ENCODE measurements at places on chromosomes 16 and 17. TPM values are rescaled to one million over a fixed set of nuclear protein-coding genes. Genes with fewer than 3 reads are reported as not detected.

DNA sequence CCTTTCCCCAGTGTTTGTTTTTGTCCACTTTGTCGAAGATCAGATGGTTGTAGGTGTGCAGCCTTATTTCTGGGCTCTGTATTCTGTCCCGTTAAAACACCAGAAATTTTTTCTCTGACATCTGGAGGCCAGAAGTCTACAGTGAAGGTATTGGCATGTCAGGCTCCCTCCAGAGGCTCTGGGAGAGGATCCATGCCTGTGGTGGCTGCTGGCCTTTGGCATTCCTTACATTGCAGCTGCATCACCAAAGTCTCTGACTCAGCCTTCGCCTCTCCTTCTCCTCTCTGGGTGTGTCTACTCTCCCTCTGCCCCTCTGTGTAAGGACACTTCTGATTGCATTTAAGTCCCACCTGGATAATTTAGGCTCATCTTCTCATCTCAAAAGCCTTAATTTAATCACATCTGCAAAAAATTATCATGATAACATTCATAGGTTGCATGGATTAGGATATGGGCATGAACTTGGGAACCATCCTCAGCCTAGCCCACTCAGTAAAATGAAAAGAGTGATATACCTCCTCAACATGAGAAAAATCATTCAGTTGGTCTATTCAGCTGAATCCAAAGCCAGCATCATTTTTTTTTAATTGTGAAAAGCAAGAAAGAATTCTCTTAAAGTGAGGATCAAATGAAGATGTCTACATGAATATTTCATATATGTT is 78.0 kb downstream of the MAP2K6 start:
- peak; percentile 22 for DNase-seq

GRCh38 chr17:76781056-76781982 is 43.4 kb downstream of the MFSD11 start:
- DNase-seq = no peak

DNA sequence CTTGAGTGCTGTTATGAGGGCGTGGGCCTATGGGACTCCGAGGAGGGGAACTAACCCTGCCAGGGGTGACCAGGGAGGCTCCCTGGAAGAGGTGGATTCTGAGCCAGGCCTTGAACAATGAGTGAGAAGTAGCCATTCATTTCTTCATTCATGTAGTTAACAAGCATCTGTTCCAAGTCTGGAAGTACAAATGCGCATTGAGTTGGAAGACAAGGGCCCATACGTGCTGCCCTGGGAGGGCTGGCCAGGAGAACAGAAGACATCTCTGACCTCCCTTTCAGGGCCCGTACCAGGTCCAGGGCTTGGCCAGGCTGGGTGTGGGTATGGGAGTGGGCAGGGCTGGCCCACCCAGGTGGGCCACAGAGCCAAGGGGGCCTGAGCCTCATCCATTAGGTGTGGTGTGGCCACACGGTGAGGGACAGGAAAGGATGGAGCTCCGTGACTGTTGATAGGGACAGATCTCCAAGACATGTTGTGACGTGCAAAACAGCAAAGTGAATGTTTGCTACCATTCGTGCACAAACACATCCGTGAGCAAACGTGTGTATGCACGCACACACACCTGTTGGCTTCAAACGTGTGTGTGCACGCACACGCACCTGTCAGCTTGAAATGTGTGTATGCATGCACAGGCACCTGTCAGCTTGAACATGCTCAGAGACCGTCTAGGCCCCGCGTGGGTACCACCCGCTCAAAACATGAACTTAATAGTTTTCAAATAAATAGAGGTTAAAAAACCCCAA is 46.8 kb downstream of the ZDHHC7 start:
- no peak for DNase-seq

GRCh38 chr17:57784226-57784895 is 39.3 kb upstream of the CCDC182 start:
- DNase-seq = no peak

The AXIN2 gene
- 3.3 TPM for total RNA-seq

- DNase-seq = no peak
Observed at GRCh38 chr16:48558371-48558841, 51.6 kb downstream of the N4BP1 start.

GRCh38 chr17:19672009-19672750 is 23.6 kb downstream of the ALDH3A2 start:
- DNase-seq = peak; percentile 24

DNA sequence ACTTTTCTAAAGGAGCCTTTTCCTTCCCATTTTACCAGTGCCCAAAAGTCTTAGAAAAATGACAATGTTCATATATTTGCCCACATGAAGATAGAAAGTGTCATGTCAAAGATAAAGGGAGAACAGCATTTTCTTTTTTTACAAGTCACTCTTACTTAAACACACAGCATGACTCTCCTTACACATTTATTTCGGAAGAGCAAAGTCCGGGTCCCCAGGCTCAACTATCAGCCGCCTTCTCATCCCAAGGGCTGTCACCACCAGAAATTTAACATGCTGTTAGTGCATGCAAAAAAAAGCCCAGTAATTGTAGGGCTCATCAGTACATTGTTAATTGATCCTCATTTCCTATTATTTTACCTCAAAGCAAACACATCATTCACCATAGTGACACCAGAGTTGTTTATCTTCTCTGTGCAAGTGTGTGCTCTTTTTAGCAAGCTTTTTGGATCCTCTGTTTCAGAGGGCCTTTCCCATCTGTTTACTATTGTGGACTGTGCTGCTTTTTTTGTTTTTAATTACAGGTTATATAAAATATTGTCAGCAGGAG is 560.3 kb downstream of the WWOX start:
- no peak for DNase-seq

The AFMID gene
- total RNA-seq = 9.7 TPM

DNA sequence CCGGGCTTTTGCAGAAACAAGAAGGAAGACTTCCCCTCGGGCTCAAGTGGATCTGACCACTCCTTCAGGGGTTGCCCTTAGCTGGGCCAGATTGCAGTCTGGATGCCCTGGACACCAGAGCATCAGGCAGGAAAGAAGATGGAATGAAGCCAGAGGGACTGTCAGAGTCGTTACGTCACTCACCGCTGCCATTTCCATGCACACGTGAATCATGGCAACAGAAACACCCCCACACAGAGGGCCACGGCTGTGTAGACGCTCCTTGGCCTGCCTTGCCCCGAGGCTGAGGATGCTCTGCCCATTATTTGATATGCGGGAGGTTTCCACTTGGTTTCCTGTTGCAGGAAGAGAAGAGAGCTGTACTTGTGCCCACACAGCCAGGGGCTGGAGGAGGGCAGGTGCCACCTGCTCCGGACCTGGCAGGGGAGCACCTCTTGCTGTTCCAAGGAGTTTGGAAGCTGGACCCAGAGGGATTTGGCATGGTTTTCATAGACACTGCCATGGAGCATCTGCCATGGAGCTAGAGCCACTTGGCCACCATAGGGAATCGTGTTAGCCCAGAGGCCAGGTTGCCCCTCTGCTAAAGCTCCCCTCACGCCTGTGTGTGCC is 29.4 kb downstream of the RBFOX3 start:
- peak; percentile 50 for DNase-seq

The FSCN2 gene
- total RNA-seq = not detected

DNA sequence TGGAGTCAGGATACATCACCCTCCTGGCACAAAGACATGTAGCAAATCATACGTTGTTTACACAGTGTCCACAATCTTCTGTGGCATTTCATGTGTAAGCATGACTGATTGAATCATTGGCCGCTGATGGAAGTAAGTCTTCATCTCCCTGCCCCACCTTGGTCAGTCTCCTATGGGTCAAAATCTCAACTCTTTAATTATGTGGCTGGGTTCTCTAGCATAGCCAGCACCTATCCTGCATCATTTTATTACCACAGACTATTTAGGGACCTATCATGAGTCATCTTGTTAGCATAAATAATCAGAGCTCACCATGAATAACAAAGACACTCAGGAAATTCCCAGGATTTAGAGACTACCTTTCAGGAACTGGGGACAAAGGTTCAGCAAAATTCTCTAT is 15.9 kb downstream of the TANC2 start:
- DNase-seq = peak; percentile 86

DNA sequence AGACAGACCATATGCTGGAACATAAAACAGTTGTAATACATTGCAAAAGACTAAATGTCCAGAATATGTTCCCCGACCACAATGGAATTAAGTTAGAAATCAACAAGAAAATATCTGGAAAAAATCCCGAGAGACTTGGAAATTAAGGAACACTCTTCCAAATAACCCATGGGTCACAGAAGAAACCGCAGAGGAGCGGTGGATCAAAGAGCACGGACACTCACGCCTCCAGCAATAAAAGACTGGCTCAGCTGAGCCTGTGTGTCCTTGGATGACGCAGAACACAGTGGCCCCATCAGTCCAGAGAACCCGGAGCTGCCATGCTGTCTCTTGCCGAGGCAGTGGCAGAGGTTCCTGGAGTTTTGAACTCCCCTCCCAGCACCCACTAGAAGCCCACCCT is 30.9 kb upstream of the FOXF1 start:
- peak; percentile 78 for DNase-seq

- DNase-seq = no peak
Observed at GRCh38 chr17:58326609-58327362, 1.8 kb downstream of the TSPOAP1 start.

The BAIAP3 gene
- total RNA-seq = not detected

DNA sequence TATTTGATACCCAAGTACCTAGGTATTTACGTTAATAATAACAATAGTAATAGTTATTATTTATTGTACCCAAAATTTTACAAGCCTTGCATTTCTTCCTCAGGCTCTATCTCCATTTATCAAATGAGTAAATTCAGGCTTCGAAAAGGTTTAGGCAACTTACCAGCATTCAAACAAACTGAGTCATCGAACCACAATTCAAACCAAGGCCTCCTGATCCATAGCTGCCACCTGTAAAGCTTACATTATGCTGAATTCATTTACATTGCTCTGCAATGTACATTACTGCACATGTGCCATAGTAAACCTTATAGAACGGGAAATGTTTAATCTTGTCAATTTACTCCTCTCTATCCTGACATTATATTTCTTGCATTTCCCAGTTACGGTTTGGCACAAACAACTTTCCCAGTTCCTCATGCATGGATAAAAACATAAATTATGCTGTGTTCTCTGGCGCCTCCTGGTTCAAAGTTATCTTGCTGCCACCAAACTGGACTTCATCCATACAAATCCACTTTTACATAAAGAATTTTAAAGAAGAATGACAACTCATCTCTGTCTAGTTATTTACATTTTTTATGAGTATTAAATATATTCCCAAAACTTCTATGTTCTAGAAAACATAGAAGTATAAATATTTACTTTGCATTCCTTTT is 360.6 kb upstream of the SOX9 start:
- DNase-seq = peak; percentile 66

The SLC38A8 gene
- total RNA-seq = not detected

- peak; percentile 88 for DNase-seq
Observed at GRCh38 chr16:1003391-1004347, 22.1 kb downstream of the SOX8 start.

DNA sequence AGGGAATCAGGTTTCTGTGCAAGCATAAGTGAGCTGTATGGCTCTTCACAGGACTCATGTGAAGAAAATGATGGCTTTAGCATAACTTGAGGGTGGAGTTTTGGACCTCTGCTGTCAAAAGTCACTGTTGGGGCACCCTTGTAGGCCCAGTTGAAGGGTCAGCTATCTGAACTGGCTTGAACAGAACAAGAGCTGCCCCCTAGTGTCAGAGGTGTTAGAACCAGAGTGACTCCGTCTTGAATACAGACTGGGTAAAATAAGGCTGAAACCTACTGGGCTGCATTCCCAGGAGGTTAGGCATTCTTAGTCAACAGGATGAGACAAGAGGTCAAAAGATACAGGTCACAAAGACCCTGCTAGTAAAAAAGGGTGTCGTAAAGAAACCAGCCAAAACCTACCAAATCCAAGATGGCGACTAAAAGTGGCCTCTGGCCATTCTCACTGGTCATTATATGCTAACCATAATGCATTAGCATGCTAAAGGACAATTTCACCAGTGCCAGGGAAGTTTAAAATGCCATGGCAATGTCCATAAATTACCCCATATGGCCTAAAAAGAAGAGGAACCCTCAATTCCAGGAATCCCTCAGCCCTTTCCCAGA is 484.0 kb upstream of the ERCC4 start:
- DNase-seq = peak; percentile 47

- DNase-seq = peak; percentile 74
Observed at GRCh38 chr17:794876-795275, 12.7 kb downstream of the MRM3 start.

The GPR179 gene
- total RNA-seq = not detected

GRCh38 chr17:74368341-74369081 is 1.2 kb downstream of the GPR142 start:
- peak; percentile 57 for DNase-seq

The TNFRSF13B gene
- total RNA-seq = not detected

The ADORA2B gene
- 20.8 TPM for total RNA-seq

DNA sequence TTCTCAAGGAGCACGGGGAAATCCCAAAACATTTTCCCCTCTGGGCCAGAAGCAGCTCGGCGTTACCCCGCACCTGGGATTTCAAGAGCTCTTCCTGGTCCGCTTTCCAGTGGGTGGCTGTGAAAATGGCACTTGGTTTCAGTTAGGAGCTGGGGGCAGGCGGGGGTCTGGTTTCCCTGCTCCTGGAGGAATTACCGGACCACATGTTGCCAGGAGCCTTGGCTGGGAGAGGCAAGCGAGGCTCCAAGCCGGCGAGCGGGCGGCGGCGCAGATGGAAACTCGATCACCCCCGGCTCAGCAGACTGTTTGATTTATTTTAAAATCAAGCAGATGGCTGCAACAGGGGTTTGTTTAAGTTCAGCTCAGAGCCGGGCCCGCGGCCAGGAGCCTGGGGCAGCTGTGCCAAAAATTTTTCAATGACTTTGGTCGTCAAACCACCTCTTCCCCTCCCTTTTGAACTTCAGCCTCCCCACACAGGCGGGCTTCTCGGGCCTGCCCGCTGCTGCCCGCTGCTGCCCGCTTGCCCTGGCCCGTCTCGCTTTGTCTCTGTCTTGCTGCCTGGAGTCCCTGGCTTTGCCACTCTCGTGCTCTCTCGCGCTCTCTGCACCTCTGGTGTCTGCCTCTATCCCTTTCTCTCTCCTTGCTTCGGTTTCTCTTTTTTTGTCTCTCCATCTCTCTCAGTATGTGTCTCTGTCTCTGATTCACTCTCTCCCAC is 108.0 kb upstream of the CIBAR2 start:
- peak; percentile 83 for DNase-seq

DNA sequence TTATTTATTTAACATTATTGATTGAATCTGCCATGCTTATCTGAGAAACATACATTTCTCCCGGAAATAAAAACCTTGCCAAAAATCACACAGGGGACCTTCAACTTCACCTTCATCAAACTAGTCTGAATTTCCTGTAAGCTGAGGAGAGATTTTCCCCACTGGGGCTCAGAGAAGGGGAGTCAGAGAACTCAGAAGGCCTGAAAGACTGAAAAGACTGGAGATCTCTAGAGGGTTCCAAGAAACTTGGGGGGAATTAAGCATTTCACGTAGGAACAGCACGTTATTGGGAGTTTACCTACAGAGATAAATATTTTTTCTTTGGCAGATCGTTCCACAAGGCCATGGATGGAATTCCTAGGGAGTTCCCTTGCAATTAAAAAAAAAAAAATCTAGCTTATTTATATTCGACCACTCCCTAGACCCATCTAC is 528 bp upstream of the NOL11 start:
- DNase-seq = no peak

The ZNF469 gene
- 0.37 TPM for total RNA-seq

The FKBP10 gene
- total RNA-seq = 174 TPM

The IL32 gene
- 51.5 TPM for total RNA-seq

GRCh38 chr16:75620326-75621169 is 2.5 kb downstream of the ADAT1 start:
- DNase-seq = no peak

- DNase-seq = no peak
Observed at GRCh38 chr17:78637643-78638420, 60.6 kb upstream of the DNAH17 start.

Data from M059J (cell line).